ENCODE measurements at places on chromosomes 11 and 22.

DNA sequence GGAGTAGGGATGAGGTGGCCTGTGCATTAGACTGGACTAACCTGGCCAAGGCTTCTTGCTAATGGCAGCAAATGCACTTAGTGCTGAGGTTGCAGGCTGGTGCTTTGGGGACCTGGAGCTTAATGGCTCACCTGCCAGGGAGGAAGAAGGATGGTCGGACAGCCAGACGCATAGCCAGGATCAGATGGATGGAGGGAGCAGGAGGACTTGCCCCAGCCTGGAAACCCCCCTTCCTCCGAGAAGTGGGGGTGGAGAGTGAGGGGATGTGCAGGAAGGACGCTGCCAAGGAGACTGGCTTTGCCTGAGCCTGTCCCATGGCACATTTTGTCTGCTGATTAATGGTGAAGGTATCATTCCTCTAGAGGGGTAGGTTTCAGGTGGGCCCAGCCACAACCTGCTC is 17.9 kb downstream of the IGLL1 start:
- no peak for DNase-seq

GRCh38 chr11:84292006-84292405 is 1005.8 kb upstream of the CCDC90B start:
- no peak for DNase-seq

GRCh38 chr11:134633276-134633675 is 221.2 kb upstream of the B3GAT1 start:
- DNase-seq, result no peak

- no peak for DNase-seq
Measured at GRCh38 chr11:72776117-72776843, 17.6 kb downstream of the STARD10 start.

GRCh38 chr11:64436000-64436399 is 77.0 kb downstream of the RPS6KA4 start:
- DNase-seq, result no peak

DNA sequence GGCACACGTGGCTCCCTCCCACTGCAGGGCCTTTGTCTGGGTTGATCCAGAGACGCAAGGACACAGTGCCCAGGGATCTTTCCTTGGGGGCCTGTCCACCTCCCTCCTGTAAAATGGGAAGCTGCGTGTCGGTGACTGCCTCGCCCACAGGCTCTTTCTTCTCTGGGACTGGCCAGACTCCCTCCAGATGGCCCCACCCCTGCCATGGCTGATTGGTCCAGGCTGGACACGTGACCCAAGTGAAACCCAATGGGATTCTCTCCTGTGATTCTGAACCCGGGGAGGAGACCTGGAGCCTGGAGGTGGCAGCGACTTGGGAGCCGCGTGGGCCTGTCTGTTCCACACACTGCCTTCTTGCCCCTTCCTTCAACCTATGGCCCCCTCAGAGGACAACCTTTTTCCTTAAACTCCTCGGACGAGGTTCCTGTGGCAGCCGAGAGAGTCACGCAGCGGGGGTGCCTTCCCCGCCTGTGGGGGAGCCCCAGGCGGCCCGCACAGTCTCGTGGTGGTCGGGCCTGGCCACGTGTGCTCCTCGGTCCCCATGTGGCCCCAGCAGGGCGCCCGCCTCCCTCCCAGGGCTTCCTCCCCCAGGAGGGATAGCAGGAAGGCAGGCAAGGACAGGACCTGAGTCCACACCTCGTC is 12.4 kb upstream of the MPPED1 start:
- DNase-seq, result peak; percentile 33

GRCh38 chr11:125449565-125449964 is 46.5 kb downstream of the FEZ1 start:
- no peak for DNase-seq
